ENCODE measurements at places on chromosomes 2 and 18.

GRCh38 chr2:222146488-222146887 is 152.3 kb downstream of the PAX3 start:
- DNase-seq: no peak

- no peak for DNase-seq
Measured at GRCh38 chr2:16434393-16434792, 231.2 kb downstream of the CYRIA start.

GRCh38 chr2:230908595-230909191 is 16.3 kb downstream of the GPR55 start:
- DNase-seq: no peak

- no peak for DNase-seq
Measured at GRCh38 chr2:25389161-25389560, 47.4 kb upstream of the DNMT3A start.
